Right renal cortex interstitium (tissue), 3 donors: ENCODE measurements at places on chromosomes 12 and 14. TPM values are rescaled to one million over a fixed set of nuclear protein-coding genes. Genes with fewer than 3 reads are reported as not detected.

STAC3 gene
- polyA plus RNA-seq, result 4.2 TPM

POLE2 gene
- polyA plus RNA-seq, result 14.9 TPM

CRIP1 gene
- polyA plus RNA-seq, result 28.8 TPM

DNA sequence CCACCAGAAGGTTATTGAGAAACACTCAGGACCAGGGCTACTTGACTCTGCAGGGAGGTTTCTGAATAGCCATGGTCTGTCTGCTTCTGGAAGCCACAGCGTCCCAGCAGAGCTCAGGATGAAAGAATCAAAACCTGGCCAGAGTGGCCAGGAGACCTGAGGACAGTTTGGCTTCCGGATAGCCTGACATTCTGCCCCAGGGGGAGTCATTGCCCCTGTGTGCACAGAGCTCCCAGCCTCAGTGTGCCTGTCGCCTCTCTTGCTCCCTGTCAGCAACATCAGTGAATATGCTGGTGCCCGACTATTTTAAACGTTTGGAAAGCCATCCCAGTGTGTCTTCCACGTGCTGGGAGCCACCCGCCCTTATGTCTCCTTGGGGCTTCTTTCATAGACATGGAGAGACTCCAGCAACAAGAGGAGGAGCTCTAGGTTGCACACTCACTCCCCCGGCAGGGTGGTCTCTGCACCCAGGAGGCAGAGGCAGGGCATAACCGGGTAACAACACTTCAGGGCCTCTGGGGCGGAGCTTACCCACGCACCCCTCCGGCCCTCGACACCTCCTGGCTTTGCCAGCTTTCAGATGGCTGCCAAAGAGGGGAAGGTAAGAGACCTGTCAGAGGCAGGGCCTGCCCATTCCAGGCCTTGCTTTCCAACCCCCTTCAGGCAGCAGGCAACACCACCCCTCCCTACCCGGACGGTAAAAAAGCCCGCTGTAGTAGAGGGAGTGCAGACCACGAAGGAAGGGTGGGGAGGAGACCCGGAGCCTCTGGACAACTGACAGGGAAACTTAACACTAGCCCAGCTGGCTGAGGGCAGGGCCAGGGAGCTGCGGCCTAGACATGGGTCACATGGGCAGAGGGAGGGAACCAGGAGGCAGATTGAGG, 19.0 kb upstream of the SLC6A12 start:
- no peak for DNase-seq

- no peak for DNase-seq
These were observed 84.0 kb downstream of the SAMD4A start for GRCh38 chr14:54650959-54651351.

DNA sequence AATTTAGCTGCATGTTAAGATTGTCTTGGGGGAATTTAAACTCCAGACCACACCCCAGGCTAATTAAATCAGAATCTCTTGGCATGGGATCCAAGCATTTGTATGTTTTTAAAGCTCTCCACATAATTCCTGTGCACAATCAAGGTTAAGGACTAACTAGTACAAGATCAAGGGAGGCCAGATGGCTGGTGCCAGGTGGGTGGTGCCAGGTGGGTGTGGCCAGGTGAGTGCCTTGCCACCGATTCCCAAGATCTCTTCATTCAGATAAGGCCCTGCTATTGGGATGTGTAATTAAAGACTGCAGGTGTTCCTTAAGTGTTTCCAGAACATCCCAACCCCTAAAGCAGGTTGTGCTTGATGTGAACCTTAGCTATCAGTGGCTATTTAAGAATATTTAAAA, 75.1 kb downstream of the NRXN3 start:
- no peak for DNase-seq
